ENCODE measurements at places on chromosomes 3 and 15. TPM values are rescaled to one million over a fixed set of nuclear protein-coding genes. Genes with fewer than 3 reads are reported as not detected.

The SH3GL3 gene
- total RNA-seq, result not detected

The IL17RC gene
- 28.8 TPM for total RNA-seq

- DNase-seq, result no peak
These were observed 84.1 kb upstream of the HACD2 start for GRCh38 chr3:123668906-123669305.

GRCh38 chr3:25782636-25782937 lies 656 bp downstream of the NGLY1 start:
- DNase-seq, result no peak

GRCh38 chr3:49868862-49869466 lies 742 bp downstream of the CAMKV start:
- no peak for DNase-seq

GRCh38 chr3:196216089-196216564 lies at the start of gene SLC51A:
Gene SLC51A (plus strand): TSS chr3:196216534. CDS start chr3:196216713, 179 bp downstream.
- no peak for DNase-seq

DNA sequence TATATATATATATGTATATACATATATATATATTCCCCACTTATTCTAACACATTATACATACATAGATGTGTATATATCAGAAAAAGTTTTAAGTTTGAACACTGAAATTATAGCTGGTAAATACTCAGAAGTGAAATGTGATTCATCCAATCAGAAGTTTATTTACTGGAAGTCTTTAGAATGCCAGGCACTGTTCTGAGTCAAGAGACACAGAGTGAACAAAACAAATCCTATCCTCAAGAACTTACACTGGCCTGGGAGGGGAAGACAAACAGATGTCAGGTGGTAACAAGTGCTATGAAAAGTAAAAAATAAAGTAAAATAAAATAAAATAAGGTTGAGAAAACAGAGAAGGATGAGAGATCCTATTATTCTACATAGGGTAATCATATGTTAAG lies 13.4 kb downstream of the DHX36 start:
- no peak for DNase-seq

DNA sequence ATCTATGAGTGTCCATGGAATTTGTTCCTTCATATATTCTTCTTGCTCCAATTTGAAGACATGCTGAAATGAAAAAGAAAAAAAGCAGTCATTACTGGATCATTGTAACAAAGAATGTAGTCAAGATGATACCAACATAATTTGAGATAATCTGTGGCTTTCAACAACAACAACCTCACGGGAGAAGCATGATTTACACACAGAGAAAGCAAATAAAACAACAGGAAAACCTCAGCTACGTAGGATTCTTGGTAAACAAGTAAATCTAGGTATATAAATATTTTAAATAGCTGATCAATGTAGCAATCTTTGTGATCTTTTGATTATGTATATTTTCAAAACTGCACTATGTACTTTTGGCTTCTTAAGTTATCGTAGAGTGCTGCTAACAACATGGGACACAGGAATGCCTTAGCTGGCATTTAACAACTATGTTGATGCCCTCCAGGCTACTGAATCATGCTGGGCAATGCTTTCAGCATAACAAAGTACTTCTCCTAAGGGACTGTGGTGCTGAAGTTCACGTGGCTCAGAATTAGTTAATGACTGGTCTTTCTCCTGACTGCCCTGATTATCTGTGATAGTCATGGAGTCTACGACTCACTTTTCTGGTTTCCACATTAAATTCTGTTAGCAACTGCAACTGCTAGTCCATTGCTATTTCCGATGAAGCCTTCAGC lies 96.5 kb upstream of the MYO5C start:
- no peak for DNase-seq

DNA sequence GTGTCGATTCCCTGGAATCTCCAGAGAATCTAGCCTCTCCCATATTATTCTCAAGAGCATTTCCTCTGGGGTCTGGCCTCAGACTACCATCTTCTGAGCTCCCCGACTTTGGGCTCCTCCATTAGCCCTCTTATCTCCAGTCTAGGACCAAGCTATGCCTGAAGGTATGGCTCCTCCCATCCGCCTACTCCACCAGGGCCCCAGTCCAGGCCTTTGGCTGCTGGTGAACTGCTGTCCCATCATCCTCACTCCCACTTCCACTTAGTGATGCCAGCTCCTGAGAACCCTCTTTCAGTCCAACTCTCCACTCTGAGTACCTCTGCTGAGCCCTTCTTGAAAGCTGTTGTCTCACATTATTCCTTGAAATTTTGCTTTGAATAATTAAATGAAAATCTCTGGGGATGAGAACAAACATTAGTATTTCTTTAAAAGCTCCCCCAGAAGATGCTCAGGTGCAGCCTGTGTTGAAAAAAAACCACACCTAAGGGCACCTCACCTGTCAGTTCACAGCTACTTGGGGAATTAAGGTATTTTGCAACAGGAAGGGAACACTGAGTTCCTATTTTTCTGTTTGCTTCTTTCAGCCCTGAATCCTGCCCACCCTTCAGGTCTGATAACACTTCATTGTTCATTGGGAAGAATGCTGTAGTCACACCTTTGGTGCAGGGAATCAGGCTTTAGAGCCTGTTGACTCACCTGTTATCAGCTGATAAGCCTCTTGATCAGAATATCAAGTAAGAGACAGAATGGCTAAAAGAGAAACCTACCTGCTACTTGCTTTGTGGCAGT lies 9.5 kb downstream of the CLDN18 start:
- DNase-seq, result no peak

DNA sequence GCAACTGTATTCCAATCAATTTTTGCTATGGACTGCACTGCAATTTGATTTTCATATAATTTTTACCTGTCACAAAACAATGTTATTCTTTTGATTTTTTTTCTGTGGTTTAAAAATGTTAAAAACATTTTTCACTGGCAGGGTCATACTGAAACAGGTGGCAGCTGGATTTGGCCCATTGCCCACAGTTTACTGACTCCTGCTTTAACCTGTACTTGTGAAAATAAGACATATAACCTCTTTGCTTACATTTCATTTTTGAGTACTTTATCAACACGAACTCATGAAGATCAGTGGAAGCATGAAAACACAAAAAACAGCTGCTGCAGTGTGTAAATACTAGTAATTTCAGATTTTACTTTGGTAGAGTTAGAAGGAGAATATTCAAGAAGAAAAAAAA lies 313.1 kb downstream of the WDR72 start:
- no peak for DNase-seq

The RSL24D1 gene
- total RNA-seq, result 61.8 TPM

The CFAP100 gene
- not detected for total RNA-seq

GRCh38 chr3:42906070-42906847 lies at the start of gene ZNF662:
Gene ZNF662 (plus strand): TSS chr3:42906142. CDS start chr3:42908115, 1,973 bp downstream.
- DNase-seq, result no peak

DNA sequence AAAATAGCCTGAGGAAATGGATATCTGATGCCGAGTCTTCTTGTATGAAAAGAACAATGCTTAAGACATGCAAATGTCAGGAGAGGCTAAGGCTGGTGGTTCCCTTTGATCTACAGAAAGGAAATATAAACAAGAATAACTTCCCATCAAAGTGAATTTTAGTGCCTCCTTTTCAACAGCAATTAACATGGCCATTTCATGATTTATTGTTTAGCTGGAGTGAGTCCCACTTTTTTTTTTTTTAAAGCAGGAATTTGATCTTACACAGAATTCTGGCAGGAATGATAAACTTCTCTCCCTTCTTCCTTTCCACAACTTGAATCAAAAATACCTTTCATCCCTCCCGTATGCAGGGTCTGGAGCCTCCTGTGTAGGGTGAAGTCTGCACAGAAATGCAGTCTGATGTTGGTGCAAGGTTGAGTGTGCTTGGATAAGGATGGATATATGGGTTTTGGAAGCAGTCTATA lies 287.0 kb downstream of the MEX3B start:
- DNase-seq, result no peak

DNA sequence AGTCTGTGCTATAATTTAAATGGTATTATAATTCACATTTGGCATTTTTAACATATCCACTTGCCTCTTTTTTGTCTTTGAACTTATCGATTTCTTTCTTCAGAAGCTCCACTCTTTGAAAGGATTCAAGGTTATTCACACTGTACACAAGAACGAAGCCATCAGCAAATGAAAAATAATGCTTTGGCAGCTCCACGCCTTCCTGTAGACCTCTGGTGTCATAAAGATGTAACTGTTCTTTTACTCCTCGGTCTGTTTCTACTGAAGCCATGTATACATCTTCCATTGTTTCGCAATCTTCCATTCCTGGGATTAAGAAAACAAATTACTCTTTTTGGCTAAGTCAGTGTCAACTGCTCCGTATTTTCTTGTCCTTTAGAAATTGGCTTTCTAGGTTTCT lies 16.0 kb downstream of the NKIRAS1 start:
- DNase-seq, result no peak

The ST8SIA2 gene
- not detected for total RNA-seq

DNA sequence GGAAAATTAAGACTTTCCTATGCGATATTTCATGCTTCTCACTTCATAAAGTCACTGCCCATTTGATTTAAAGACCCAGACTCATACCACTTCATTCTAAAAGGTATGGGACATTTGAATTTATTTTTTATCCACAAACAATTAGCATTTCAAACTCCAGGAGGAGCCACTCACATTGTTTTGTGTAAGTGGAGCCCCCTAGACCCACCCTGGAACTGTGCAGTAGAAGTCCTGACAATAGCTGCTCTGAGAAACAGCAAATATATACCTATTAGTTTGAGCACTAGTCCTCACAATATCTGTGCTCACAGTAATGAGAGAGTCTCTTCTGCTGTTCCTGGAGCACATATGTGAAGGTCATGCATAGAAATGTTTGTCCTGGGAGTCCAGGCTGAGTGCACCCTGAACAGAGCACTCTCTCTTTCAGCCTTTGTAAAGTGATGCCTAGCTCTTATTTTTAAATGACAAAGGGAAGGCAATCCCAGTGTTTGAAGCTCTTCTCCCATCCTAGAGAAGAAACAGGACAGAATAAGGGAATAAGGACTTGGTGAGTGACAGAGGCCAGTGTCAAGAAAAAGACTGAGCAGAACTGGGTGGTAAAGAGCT lies 127.5 kb upstream of the STRIT1 start:
- DNase-seq, result no peak

GRCh38 chr3:39350714-39351113 lies 21.2 kb downstream of the CCR8 start:
- no peak for DNase-seq

The GP5 gene
- total RNA-seq, result not detected

The CFAP92 gene
- total RNA-seq, result 0.64 TPM

The CKMT1B gene
- 2.2 TPM for total RNA-seq

The CORO2B gene
- total RNA-seq, result 4.9 TPM

- DNase-seq, result no peak
These were observed 187.0 kb downstream of the UBE3A start for GRCh38 chr15:25251700-25252390.

- peak; percentile 93 for DNase-seq
These were observed 3.6 kb downstream of the GALNT15 start for GRCh38 chr3:16177962-16178627.

The ADGRG7 gene
- not detected for total RNA-seq

The CSNK1G1 gene
- 19.8 TPM for total RNA-seq

GRCh38 chr15:34952481-34952880 lies 17.1 kb downstream of the AQR start:
- no peak for DNase-seq

GRCh38 chr3:44477312-44478030 lies at the start of gene ZNF445:
Gene ZNF445 (minus strand): TSS chr3:44477670. CDS start chr3:44455549, 22,121 bp downstream.
- peak; percentile 96 for DNase-seq

DNA sequence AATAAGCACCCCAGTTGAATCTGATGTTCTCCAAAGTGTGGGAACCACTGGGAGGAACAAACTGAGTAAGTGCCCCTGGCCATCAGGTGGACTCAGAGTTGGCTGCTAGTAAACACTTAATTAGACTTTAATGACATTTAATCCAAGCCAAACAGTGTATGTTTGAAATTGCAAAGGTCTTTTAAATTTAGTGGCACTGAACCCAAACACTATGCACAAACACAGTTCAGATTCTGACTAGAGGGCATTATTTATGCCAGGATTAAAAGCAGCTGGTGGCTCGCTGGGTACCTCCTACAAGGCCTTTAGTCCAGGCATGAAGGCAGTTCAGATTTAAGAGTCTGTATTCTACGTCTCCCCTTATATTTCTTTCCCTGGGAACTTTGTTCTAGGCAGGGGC lies 264.8 kb downstream of the CLSTN2 start:
- DNase-seq, result no peak

The CACNA2D3 gene
- 0.48 TPM for total RNA-seq

DNA sequence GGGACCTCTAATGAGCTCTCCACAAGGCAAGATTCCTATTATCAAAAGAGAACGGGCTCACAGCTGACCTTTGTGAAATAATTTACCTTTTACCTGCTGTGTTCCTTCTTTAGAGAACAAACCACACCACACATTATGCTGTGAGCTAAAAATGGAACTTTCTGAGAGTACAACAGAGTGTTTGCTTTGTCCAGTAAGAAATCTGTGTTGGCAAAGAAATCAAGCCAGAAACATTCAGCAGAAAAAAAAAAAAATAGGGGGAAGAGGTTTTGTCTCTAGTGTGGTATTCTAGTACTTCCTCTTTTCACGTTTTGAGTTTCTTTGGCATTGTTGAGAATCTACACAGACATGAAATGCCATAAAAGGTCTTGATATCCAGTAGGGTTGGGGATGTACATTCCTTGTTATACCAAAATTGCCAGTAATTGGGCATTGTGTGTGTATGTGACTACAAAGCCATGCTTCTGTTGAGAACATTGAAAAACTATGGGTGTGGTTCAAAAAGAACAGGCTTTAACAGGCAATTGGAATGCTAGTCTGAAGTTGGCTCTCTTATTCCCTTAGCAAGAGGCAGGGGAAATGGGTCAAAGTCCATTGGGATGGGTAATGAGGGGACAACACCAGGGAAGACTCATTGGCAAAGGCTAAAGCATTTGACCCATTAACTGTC lies 273.5 kb downstream of the NEK10 start:
- no peak for DNase-seq

- DNase-seq, result no peak
These were observed 45.1 kb upstream of the PLXND1 start for GRCh38 chr3:129651435-129652202.

DNA sequence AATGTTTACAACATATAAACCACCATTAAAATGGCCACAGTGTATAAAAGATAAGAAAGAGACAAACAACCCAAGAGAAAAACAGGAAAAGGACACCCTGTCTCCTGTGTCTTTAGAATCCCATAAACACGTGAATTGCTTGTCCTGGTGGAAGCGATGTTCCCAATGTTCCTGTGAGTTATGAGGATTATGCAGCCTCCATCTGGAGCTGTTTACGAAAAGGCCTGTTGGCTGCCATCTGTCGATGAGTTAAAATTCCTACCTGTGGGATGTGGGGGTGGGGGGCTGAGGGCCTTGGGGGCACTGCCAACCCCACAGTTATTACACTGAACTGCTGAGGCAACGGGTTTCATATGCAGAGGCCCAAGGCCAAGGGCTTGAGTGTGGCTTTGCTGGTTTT lies 13.6 kb downstream of the NISCH start:
- no peak for DNase-seq

The ACTC1 gene
- total RNA-seq, result 0.55 TPM

- peak; percentile 60 for DNase-seq
These were observed 857 bp downstream of the AEN start for GRCh38 chr15:88621789-88622604.

The ROBO1 gene
- 7.1 TPM for total RNA-seq

The TRPM1 gene
- 0.93 TPM for total RNA-seq

The BLM gene
- total RNA-seq, result 1.8 TPM

GRCh38 chr3:143571548-143571947 lies 276.7 kb downstream of the SLC9A9 start:
- DNase-seq, result no peak

The GOLGA6B gene
- total RNA-seq, result not detected

Data from mesenteric fat pad (tissue), 1 donor.